ENCODE measurements at places on chromosomes 1 and 21.
A peak's percentile ranks its signal among the peaks of the same experiment; 100 is the strongest.

GRCh38 chr1:198496216-198497143 is 44.0 kb downstream of the ATP6V1G3 start:
- no peak for DNase-seq

- peak; percentile 98 for DNase-seq
Measured at GRCh38 chr1:27392096-27392777, at the start of gene GPR3. Gene GPR3 (plus strand): TSS chr1:27392622. CDS start chr1:27393799, 1,177 bp downstream.

GRCh38 chr1:236041631-236042618 is 23.0 kb downstream of the NID1 start:
- no peak for DNase-seq

DNA sequence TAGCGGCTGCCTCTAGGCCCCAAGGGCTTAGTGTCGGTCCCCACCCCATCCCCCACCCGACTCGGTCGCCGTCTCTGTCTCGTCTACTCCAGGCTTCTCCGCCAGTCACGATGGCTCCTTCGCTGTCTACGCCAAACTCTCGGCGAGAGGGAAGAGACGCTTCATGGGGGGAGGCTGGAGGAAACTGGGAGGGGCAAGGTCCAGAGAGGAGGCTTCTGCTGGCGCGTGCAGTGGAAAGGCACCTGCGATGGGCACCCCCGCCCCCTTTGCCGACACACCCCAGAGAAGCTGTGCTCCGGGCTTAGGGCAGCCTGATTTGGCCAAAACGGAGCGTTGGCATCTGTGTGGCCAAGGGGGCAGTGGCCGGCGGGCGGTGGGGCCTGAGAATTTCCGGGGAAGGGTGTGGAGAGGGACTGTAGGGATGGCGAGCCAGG is 1.2 kb upstream of the CSMD2 start:
- DNase-seq = no peak

- no peak for DNase-seq
Measured at GRCh38 chr1:15123270-15123669, 30.3 kb upstream of the TMEM51 start.

GRCh38 chr1:23097316-23097715 is 71.3 kb downstream of the LUZP1 start:
- no peak for DNase-seq

- no peak for DNase-seq
Measured at GRCh38 chr1:208184966-208185654, 59.1 kb downstream of the PLXNA2 start.

DNA sequence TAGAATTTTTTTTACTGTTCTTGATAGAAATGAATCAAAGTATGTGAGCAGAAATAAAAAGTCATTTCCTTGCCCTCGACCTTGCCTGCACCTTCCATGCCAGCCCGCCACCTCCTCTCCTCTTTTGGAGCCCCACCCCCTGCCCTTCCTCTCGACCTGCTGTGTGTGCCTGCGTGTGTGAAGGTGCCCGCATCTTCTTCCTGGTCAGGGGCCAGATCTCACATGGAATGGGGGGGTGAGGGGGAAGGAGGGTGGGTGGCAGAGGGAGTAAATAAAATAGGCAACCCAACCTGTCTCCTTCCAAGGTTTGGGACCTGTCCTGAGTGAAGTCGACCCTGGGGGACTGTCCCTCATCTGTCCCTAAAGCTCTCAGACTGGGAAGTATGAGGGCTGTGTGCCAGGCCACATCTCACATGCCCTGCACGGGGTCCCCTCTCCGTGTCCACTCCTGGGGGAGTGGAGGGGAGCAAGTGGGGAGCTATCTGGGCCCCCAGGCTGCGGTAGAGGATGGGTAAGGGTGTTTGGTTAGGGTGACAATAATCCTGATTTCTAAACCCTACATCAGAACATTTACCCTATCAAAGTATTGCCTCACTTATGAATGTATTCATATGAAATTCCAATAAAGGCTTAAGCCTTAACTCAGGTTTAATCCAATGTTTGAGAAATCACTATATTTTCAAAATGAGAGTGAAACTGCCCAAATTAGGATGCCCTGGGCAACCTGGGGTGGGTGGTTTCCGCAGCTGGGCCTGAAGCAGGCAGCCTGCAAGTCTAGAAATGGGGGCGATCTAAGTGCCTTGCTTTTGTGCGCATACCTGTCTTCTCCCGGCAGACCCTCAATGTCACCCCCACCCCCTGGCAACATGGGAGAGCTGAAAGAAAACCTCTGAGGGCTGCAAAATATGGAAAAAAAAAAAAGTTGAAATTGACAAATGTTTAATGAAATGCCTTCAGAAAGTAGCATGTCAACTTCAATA is 15.4 kb downstream of the AMPD2 start:
- DNase-seq = no peak

GRCh38 chr1:23869051-23869450 is 961 bp upstream of the FUCA1 start:
- DNase-seq = no peak

GRCh38 chr1:219529116-219529515 is 83.8 kb downstream of the ZC3H11B start:
- no peak for DNase-seq

- DNase-seq = no peak
Measured at GRCh38 chr1:153642161-153642560, 8.3 kb downstream of the CHTOP start.

- DNase-seq = no peak
Measured at GRCh38 chr1:64814427-64814826, 69.6 kb downstream of the RAVER2 start.

GRCh38 chr1:82944822-82945221 is 1054.1 kb downstream of the TTLL7 start:
- DNase-seq = no peak

- no peak for DNase-seq
Measured at GRCh38 chr1:208562151-208562960, 318.2 kb upstream of the PLXNA2 start.

GRCh38 chr1:241696172-241696814 is 44.2 kb downstream of the WDR64 start:
- DNase-seq = no peak

- DNase-seq = no peak
Measured at GRCh38 chr21:39373634-39374033, 24.7 kb upstream of the HMGN1 start.

GRCh38 chr1:61005614-61006580 is 76.5 kb upstream of the NFIA start:
- DNase-seq = no peak

DNA sequence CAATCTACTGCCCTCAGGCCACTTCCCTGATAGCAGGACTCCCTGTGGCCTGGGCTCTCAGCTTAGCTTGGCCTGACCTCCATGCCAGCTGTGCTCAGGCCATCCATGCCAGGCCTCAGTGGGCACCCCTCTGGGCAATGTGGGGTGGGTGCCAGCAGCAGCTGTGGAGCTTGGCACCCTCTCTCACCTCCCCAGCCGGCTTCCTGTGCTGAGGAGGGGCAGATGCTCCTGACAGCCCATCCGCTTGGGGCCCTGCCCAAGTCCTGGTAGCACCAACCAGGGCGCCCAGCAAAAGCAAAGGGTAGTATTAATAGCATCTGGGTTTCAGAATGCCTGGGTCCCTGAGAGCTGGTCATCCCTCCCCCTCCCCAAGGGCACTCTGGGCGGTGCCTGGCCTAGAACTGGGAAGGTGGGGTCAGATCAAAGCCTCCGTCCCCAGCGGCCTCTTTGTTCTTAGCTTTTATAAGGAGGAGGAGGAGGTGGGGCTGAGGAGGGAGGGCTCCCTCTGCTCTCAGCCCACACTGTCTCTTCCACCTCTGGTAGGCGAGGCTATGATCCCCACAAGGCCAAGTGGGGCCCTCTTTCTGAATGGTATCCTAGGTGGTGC is 6.1 kb downstream of the EFNA4 start:
- no peak for DNase-seq

DNA sequence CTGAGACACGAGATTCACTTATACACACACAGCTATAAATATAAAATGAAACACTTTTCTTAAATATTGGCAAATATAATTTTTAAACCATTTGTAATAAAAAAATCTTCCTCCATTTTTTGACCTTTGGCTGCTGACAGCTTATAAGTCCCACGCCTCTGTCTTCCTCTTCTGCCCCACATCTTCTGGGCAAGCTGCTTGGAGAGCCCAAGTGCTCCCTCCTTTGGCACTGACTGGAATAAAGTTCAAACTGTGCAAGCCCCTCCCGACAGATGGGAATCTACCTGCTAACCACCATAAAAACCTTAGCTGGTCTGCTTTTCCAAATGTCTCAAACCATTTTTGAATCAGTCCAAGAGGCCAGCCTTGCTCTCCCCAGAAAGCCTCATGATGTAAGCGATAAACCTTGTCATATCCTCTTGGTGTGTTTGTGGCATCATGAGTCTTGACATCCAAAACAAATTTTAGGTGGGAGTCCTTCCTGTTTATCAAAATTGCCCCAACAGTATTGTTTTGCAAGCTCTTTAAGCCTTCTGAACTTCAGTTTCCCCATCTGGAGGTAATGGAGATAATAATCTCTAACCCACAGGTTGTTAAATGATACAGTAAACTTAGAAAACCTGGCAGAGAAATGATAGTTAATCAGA is 99.8 kb downstream of the SNX7 start:
- DNase-seq = no peak

DNA sequence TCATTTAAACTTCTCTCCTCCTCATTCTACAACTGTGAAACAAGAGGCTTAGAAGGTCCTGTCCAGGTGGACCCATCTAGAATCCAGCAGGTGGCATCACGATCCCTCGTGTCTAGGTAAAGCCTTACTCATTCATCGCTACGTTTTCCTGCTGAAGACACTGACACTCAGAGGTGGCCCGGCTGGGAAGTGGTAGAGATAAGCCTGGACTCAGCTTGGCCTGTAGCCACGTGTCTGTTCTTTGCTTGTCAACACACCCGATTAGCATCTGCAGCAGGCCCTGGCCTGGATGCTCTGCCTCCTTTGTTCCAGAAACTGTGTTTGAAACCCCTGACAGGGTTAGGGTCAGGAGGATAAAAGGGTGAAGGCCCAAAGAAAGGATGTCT is 43.4 kb downstream of the PARP1 start:
- DNase-seq = no peak

- DNase-seq = no peak
Measured at GRCh38 chr1:246573491-246573890, 7.2 kb downstream of the CNST start.

DNA sequence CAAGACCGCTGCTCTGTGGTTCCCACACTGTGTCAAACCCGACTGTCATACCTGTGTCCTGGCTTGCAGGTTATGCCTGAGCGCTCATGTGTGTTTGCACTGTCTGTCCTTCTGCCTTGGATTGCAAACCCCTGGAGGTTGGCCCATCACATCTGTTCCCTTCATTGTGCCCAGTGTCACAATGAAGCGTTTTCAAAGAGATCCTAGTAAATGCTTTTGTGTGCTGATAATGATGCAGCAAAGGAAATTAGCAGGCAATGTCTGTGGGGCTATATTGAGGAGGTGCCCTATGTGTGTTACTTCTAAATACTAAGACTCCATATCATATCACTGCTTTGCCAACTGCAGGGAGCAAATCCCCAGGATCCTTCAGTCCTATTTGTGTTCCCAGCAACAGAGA is 424.4 kb upstream of the NFIA start:
- DNase-seq = no peak

GRCh38 chr1:113242481-113242880 is 147.8 kb upstream of the MAGI3 start:
- no peak for DNase-seq

DNA sequence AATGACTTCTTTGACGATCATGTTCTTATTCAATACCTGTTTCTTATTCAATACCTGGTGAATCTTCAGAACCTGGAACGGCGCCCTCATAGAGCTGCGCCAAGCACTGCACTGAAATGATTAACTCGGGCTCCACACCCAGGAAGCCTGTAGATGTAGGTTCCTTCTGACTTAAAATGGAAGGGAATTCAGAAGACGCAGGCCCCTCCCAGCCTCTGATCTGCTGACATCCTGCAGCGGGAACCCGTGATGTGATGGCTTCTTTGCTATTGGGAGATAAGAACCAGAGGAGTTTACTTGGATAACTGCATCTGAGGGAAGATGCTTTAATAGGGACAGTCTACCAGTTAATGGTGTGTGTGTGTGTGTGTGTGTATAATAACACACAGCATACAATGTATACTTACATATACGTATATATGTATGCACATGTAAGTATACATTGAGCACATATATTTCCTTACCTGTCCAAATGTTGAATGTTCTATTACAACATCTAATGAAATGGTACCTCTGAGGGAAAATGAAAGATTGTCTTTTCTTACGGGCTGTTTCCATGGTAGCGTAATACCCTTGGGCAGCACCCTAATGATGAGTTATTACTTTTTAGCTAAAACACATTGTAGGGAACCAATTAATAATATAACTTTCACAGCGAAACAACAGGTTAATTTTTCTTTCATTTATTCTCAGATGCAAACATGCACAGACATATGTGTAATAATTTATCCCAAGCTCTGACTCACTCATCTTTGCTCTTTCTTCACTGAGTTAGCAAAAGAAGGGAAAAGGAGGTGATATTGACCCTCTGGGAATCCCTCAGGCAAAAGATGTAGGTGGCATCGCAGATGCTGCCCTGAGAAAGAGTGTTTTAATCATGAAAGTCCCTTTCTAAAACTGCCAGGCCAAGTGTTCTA is 379.8 kb downstream of the SIPA1L2 start:
- DNase-seq = no peak

GRCh38 chr1:14190508-14190907 is 408.0 kb upstream of the KAZN start:
- DNase-seq = no peak

GRCh38 chr1:156708218-156708661 is 2.9 kb upstream of the CRABP2 start:
- no peak for DNase-seq

GRCh38 chr1:205513774-205514173 is 9.3 kb downstream of the CDK18 start:
- no peak for DNase-seq

GRCh38 chr1:210935905-210936304 is 198.0 kb downstream of the KCNH1 start:
- no peak for DNase-seq

DNA sequence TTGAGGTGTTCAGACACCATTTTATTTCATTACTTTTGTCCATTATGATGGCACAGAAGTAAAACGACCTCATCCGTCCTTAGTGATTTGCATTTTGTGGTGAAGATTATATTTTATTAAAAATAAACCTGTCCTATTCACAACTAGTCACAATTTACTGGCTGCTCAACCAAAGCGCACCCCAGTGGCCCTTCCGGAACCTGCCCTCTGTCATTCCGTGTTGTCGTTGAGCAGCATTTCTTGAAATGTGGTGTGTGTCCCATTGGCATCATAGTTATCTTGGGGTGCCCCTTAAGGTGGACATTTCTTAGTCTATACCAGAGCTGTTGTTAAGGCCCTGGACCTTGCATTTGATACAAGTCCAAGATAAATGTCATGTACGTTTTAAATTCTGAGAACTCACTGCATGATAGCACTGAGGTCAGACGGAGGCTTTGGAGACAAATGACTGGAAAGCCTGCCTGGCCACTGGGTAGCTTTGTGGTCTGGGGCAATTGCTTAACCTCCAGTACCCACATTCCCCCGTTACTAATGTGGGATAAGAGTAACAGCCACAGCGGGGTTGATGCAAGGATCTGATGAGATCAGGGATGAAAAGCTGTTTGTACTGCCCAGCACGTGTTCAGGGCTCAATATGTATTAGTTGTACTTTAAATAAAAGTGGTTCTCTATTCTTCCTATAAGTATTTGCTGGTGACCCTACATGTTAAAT is 36.2 kb downstream of the BACH1 start:
- no peak for DNase-seq

- DNase-seq = no peak
Measured at GRCh38 chr1:238562341-238562740, 671.6 kb upstream of the ZP4 start.
